ENCODE measurements at places on chromosomes 1 and 21.

DNA sequence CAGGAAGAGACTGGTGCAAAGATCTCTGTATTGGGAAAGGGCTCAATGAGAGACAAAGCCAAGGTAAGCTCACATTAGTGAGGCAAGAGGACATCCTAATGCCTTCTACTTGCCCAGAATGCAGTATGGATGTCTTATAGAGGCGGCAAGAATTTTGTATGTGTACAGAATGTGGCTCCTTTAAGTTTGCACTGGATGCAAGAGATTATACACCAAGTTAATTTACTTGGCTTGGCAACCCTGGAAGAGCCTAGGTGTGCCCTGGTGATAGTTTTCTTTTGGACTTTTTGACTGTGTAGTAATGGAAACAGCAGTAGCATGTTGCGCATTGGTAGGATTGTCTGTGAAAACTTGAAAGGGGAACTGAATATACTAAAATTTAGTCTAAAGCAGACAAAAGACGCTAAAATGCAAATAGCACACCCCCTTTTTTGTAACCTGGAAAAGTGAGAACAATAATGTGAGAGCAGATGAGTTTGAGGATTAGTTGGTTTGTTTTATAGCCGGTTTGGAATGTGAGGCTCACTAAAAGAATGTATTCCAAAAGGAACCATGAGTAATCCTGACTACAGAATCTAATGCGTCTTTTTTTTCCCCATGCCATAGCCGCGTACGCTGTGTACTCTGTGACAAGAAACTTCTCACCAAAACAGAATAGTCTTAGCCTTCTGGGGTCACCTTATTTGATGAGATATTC, 18.1 kb downstream of the KHDRBS1 start:
- DNase-seq = no peak

GRCh38 chr1:24308365-24309015, 10.7 kb upstream of the GRHL3 start:
- no peak for DNase-seq

DNA sequence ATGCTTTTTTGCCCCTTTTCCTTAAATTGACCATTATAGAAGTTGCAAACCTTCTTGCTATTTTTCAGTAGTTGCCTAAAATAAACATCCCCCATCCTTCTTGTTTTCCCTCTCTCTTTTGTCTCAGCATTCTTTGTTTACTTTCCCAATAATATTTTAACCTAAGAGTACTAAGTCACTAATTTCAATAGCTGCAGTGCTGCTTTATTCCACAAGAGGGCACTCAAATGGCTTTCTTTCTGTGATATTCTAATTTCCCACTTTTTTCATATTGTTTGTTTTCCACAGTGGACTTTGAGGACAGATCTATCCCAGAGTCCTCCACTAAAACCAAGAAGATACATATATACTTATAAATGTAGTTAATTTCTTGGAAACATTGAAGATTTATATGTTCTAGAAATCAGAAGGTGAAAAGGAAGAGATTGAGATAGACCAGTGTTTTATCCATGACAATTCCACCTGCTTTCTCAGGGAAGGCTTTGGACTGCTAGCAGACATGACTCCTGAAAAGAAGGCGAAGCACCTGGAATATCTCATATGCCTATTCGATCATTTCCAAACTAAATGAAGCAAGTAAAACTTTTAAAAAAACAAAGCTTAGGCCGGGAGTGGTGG, 104.8 kb upstream of the GRIK1 start:
- peak; percentile 34 for DNase-seq

DNA sequence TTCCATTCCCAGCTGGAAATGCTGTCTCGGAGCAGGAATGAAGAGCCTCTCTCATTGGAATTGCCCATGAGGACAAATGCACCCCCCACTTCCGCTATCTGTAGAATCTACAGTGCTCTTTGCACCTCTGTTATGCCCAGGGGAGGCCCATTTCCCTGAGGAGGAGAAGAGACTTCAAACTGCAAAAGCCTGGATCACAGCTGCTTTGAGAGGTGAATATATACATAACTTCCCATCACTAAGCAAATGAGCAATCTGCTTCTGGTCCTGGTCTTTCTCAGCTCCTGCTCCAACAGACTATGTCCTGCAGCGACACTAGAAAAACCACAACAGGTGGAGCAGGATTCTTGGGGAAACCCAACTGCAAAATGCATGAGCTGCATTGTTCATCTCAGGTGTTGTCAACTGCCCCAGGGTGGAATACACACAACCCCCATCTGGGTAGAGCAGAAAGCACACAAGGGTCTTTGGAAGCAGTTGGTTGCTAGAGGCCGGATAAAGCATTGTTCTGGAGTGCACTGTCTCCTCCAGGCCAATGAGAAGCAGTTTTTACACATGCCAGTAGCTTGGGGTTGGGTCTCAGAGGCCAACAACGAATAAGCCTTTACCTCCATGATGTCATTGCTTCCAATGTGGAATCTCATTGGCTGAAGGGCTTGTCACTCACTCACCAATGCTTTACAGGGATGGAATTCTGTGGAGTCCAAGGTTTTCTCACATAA, 67.7 kb upstream of the RAB4A start:
- DNase-seq = no peak

DNA sequence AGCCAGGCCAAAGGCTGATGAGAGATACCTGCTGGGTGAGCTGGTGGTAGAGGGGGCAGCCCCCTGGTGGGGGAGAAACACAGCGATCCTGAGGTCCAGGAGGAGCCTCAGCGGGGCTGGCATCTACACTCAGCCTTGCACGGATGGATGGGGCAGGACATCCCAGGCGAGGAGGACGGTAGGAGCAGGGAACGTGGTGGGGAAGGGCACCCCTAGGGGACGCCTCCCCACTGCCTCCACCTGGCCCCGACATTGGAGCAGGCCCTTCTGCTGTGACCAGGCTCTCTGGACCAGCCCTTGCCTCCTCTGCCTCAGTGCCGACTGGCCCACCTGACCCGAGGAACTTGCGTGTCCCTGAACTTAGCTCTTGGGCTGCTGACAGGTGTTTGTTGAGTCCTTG, 6.4 kb upstream of the MMEL1 start:
- DNase-seq = no peak

DNA sequence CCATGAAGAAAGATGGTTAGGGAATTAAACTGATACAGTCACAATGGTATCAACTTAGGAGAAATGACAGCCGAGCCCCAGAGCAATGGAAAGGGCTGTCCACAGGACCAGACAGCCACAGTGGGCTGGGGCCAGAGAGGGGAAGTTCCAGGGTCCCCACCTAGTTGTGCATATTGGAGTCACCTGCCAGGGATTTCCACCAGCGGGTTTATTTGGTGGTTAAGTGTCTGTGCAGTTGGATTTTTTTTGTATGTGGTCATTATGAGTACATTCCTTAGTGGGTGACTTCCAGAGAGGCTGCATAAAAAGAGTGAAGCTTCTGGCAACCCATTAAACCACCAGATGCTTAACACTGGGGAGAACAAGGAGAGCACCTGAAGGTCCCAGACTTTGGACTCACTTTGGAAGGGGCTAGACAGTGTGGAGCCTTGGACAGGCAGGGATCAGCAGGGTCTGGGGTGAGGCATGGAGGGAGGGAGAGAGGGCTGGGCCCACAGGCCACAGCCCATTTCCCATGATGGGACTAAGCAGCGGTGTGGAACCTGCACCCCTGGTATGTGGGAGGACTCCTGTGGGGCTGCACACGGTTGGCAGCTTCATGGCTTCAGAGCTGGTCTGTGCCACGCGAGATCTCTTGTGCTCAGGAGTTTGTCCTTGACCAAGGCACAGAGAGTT, 7.8 kb upstream of the PTTG1IP start:
- DNase-seq = no peak

DNA sequence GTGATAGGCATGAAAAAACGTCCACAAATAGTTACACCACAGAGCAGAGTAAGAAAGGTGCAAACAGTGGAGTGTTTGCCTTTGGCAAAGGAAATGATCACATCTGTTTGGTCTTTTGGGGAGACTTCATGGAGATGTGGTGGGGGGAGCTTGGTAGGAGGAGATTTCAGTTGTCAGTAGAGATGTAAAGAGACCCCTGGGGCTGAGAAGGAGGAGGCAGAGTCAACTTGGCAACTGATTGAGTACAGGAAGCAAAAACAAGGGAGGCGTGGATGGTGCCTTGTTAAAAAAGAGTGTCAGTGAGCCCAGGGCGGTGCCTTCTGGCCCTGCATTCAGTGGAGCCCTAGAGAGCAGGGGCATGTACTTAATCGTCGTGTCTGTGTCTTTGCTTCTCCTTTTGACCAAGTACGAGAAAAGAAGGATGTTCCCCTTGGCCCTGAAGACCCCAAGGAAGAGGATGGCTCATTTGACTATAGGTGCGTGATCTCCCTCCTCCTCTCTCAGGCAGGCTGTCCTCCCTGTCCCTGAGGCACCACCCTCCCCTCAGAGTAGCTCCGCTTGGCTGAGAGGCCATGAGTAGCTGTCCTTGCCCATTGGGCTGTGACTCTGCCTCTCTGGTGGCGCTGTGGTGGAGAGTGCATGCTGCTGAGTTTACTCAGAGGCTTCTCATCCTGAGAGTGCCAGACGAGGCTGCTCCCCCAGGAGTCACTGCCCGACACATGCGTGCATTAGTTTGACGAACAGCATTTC, 30.4 kb upstream of the CNTN2 start:
- no peak for DNase-seq

- DNase-seq = no peak
Measured at GRCh38 chr1:177648138-177648537, 321.7 kb downstream of the SEC16B start.
